ENCODE measurements at places on chromosomes 7 and 10. TPM values are rescaled to one million over a fixed set of nuclear protein-coding genes. Genes with fewer than 3 reads are reported as not detected.

DNA sequence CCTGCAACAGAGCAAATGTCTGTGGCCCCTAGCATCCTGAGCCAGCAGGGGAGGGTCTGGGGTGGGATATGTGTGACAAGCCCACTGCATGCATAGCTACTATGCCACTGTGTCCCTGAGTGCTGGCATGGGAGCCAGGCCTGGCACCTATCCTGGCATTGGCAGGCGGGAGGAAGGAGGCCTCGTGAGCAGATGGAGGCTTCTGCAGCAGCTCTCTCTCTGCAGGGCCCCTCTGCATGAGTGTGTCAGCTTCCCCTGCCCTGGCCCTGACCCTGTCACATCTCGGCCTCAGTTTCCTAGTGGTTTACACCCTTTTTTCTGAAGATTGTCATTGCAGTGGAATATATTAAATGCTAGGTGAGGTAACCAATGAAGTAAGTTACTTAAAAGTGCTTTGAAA lies 13.1 kb upstream of the IMPDH1 start:
- DNase-seq = no peak

DNA sequence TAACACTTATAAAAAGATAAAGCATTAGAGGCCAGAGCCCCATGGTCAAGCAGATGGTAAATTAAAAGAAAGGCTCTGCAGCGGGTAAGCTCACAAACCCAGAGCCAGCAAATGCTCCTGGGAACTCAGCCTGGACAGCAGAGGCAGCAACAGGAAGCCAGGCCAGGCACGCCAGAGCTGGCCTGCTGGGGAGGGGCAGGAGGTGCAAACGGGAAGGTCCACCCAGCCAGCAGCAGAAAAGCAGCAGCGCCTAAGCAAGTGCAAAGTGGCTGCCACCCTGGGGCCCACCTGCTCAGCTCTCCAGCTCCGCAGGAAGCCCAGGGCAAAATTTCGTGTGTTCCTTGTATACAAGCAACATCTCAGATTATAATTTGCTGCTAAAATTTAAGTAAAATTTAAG lies 82.7 kb upstream of the GPR22 start:
- DNase-seq = no peak

- no peak for DNase-seq
Observed at GRCh38 chr7:13457790-13458189, 531.7 kb downstream of the ETV1 start.

- no peak for DNase-seq
Observed at GRCh38 chr10:84237199-84238051, 3.9 kb downstream of the LRIT1 start.

GRCh38 chr10:113297226-113297625 lies 255.6 kb upstream of the HABP2 start:
- DNase-seq = no peak

- DNase-seq = no peak
Observed at GRCh38 chr10:119677904-119678755, 26.9 kb downstream of the BAG3 start.

DNA sequence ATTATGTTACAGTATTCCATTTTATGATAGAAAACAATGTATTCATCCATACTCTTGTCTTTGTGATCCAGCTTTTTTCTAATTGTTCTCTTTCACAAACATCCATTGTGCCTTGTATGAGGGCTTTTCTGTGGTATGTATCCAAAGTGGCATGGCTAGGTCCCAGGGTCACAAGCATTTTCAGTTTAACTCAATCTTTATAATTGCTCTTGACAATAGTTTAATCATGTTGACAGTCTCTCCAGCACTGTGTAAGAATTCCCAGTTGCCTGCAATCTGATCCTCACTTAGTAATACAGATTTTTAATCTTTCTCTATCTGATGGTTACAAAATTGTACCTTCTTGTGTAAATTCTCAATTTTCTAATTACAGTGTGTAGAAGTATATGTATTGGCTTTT lies 533.4 kb downstream of the NEBL start:
- DNase-seq = no peak

DNA sequence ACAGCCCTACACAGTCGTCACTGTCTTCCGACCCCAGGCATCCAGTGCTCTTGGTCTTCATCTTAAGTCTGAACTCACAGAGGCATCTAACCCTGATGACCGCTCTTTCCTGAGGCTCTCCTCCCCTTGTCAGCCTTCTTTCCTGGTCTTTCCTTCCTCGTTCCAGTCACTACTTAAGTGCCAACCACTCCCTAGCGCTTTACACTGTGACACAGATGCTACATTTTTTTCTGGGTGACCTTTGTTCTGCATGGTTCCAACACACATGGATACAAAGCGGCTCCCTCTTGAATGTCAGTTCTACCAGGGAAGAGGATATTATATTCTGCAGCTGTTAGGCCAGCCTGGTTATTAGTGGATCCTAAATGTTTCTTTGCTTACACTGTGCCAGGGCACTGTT lies 12.7 kb downstream of the YWHAG start:
- no peak for DNase-seq

- DNase-seq = no peak
Observed at GRCh38 chr7:44998153-44998871, 1.7 kb upstream of the CCM2 start.

KIAA1549 gene
- polyA plus RNA-seq = 2.4 TPM

Measured in mammary epithelial cell (primary cell).